ENCODE measurements at places on chromosomes 6 and 20.
A peak's percentile ranks its signal among the peaks of the same experiment; 100 is the strongest.

GRCh38 chr20:32764005-32764960, 2.1 kb downstream of the DNMT3B start:
- no peak for DNase-seq

DNA sequence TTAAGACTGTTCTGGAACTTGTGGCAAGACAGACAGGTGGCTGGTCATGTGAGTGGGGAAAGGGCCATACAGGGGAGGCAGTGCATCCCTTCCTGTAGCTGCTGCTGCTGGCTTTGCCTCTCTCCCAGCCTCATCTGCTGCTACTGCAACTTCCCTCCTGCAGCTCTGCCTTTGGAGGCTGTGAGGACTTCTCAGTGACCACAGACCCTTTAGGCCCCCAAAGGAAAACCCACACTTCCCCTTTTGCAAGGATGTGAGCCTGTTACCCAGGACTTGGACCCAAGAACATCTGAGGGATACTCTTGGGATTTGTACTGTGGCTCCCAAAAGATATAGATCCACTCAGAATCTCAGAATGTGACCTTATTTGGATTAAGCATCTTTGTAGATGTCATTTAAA, 91.0 kb downstream of the TMEM170B start:
- no peak for DNase-seq

DNA sequence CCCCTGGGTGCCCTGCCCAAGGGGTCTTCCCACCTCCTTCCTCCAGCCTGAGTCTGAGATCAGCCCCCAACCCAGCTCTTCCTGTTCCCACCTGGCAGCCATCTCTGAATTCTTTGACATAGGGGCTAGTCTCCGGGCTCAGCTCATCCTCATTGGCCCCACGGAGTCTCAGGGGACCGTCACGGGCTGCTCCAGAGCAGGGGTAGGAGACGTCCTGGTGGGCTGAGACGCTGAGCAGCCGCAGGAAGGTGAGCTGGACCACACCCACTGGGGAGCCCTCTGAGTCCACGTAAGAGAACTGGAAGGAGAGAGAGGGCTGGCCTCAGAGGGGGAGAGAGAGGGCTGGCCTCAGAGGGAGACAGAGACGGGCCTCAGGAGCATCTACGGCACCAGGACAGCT, 28.1 kb downstream of the COL11A2 start:
- DNase-seq, result no peak

- DNase-seq, result no peak
Observed at GRCh38 chr20:16178546-16179135, 394.6 kb downstream of the KIF16B start.

GRCh38 chr6:108464418-108465097, 96.2 kb upstream of the FOXO3 start:
- no peak for DNase-seq

DNA sequence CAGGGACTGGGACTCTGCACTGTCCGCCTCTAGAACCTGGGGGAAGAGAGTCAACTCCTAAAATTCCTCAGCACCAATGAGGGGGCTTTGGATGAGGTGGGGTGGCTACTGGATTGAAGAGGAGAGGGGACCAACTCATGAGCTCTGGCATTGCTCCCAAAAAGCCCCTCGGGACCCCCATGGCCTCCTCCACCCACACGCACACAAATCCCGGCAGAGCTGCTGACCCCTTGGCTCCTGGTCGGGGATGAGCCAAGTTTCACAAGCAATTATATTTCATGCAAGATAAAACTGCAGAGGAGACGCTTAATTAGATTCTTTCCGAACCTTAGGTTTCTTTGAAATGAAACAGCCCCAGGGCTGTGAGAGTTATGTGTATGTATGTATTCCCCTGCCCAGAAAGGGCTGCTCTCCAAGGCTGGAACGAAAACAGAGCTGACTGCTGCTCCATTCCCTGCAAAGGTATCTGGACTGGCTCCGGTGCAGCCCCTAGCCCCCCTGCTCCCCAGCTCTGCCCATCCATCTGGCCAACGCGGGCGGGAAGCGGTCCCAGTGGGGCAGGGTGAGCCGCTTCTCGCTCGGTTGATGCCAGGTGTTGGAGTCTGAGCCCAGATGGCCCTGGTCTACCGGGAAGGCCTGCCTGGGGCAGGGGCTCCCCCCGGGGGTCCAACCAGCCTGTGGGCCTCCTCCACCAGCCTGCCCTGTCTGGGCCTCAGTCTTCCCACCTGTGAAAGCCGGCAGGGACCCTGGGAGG, 46.8 kb upstream of the STX16 start:
- no peak for DNase-seq

DNA sequence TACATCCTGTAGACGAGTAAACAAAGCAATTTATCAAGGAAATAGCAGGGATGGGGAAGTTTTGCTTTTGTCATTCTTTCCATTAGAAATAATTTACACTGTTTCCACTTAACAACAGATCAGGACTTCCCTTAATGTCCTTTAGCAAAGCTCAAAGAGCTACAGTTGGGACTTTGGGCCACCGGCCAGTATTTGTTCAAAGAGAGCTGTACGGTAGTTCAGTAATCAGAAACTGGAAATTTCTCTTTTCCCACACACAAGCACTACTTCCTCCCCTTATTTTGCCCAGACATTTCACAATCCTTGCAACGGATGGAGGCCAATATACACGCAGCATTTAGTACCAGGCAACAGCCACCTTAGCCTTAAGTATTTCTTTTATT, 12.1 kb upstream of the HINT3 start:
- peak; percentile 91 for DNase-seq

DNA sequence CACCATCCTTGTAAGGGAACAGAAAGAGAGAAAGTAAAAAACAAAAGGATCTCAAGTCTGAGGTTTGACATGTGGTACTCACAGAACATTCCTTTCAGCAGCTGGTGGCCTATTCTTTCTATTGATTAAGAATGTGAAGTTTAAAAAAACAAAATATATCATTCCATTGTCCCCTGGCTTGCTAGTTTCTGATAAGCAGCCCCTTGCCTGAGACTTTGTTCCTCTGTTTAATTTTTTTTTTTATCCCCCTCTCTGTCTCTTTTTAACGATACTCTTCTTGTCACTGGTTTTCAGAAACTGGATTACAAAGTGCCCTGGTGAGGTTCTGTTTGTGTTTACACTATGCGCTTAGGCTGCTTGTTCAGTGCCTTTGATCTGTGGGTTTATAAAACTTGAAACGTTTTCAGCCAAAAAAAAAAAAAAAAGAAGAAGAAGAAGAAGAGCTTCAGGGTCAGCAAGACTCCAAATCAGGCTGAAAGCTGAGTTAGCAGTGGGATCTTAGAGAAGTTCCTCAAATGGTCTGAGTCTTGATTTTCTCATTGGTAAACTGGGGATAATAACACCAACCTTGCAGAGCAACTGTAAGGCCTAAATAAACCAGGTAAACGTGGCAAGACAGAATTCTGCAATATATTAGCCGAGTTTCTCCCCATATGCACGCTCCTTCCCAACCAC, 45.1 kb upstream of the SLC22A23 start:
- DNase-seq, result no peak

- DNase-seq, result no peak
Observed at GRCh38 chr6:15087186-15087589, 158.7 kb upstream of the JARID2 start.

DNA sequence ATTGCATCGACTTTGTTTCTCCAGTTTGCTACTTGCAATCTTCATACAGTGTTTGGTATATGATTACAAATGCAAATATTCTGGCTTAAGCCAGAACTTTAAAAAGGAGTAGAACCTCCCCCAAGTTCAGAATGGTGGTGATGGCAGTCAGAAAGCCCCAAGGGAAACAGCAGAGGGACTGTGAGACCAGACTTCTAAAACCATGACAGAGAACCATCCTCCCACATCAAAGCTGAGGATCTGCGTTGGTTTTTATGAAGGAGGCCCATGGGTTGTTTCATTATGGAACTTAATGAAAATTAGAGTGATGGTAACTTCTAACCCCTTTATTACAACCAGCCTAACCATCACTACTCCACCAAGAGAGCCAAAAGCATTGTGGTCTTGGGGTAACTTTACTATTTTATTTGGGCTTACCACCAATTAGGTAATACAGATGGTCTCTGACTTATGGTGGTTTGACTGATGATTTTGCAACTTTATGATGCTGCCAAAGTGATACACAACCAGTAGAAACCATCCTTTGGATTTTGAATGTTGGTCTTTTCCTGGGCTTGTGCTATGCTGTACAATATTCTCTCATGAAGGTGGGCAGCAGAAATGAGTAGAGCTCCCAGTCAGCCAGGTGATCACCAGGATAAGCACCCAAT, 10.9 kb upstream of the MRS2 start:
- no peak for DNase-seq

DNA sequence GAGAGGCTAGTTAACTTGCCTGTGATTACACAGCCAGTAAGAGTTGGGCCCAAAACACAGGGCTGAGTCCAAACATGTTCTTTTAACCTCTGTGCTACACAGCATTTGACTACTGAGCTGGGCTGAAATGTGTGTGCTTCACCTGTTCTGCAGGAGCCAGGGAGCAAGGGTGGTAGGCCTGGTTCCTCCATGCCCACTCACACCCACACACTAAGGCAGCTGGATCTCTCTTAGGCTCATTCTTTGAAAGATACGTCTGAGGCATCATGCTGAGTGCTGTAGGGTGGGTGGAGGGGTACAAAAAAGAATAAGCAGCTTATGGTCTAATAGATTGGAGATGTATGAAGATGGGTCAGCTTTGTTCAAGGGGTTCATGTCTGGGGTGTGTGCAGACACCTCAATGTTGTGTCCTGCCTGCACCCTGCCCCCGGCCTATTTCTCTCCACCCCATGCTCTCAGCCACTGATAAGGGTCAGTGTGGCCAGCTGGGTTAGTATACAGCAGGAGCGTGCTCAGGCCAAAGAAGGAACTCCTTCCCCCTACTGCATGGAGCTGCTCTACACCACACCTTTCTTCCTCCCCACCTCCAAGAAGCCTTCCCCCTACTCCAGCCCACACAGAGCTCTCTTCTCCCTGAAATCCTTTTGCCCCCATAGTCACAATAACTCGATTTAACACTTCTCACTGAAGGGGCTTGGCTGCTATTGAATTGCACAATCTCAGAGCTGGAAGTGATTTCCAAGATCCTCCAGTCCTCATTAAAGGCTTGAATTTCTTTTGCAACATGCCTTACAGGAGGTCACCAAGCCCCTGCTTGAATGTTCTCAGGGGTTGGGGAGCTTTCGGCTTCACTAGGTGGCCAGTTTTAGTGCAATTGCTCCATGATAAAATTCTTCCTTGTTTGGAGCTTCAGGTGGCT, 3.4 kb downstream of the PPP2R5D start:
- DNase-seq, result no peak

GRCh38 chr20:37911838-37912281, 8.9 kb downstream of the VSTM2L start:
- DNase-seq, result peak; percentile 42

GRCh38 chr6:154447954-154448353, 62.5 kb downstream of the CNKSR3 start:
- no peak for DNase-seq

GRCh38 chr6:131418441-131418840, 154.6 kb upstream of the ARG1 start:
- peak; percentile 64 for DNase-seq

DNA sequence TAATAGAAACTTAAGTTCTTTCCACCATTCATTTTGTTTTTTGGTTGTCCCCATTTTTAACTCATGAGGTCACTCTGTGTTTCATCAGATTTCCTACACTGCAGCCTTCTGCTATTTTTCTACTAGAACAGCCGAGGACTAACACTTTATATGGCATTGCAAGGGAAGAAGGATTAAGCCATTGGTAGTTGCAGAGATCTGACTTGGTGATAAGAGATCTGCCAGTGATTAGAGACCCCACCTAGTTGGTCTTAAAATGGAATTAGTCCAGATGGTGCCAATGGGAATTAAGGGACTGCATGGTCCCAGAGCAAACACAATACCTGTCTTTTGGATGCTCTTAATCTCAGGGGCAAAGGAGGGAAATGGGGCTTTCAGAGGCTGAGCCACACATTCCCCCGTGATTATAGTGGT, 125.5 kb upstream of the TMEM170B start:
- DNase-seq, result no peak

GRCh38 chr20:62326559-62326958, 23.8 kb downstream of the ADRM1 start:
- no peak for DNase-seq

DNA sequence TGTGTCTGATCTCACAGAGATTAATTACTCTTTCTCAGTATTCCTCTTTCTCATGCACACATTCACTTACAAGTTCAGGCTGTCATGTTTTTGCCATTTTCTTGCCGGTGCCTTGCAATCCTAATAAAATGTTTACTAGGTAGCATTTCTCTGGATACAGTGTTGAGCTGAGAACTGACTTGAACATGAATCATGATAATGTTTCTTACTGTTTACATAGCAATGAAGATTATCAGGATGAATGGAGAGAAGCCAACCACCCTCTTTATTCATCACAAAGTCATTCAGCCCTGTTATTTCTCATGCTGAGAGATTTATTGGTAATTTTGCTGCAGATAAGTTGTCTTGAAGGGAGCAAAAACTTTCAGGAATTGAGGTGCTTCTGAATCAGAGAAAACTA, 185.5 kb upstream of the ECI2 start:
- DNase-seq, result no peak

GRCh38 chr6:37302086-37302686, 44.2 kb upstream of the TMEM217 start:
- no peak for DNase-seq

- no peak for DNase-seq
Observed at GRCh38 chr6:4932228-4932903, 71.5 kb downstream of the RPP40 start.

GRCh38 chr6:48511378-48511777, 400.4 kb upstream of the PTCHD4 start:
- no peak for DNase-seq

GRCh38 chr6:82217018-82217586, 30.4 kb downstream of the IBTK start:
- no peak for DNase-seq

Data from large intestine (tissue), 12 donors.